ENCODE measurements at places on chromosomes 5 and 9. TPM values are rescaled to one million over a fixed set of nuclear protein-coding genes. Genes with fewer than 3 reads are reported as not detected.

GFI1B gene
- total RNA-seq = not detected

RGS7BP gene
- not detected for total RNA-seq

FBP2 gene
- not detected for total RNA-seq

PAM gene
- 12.4 TPM for total RNA-seq

RNF224 gene
- total RNA-seq = not detected

WNK2 gene
- 0.30 TPM for total RNA-seq

PRDM9 gene
- not detected for total RNA-seq

OBP2B gene
- total RNA-seq = not detected

BTNL8 gene
- total RNA-seq = not detected

GARIN3 gene
- not detected for total RNA-seq

GRCh38 chr5:178555771-178556211, 34.4 kb downstream of the COL23A1 start:
- no peak for DNase-seq

DNA sequence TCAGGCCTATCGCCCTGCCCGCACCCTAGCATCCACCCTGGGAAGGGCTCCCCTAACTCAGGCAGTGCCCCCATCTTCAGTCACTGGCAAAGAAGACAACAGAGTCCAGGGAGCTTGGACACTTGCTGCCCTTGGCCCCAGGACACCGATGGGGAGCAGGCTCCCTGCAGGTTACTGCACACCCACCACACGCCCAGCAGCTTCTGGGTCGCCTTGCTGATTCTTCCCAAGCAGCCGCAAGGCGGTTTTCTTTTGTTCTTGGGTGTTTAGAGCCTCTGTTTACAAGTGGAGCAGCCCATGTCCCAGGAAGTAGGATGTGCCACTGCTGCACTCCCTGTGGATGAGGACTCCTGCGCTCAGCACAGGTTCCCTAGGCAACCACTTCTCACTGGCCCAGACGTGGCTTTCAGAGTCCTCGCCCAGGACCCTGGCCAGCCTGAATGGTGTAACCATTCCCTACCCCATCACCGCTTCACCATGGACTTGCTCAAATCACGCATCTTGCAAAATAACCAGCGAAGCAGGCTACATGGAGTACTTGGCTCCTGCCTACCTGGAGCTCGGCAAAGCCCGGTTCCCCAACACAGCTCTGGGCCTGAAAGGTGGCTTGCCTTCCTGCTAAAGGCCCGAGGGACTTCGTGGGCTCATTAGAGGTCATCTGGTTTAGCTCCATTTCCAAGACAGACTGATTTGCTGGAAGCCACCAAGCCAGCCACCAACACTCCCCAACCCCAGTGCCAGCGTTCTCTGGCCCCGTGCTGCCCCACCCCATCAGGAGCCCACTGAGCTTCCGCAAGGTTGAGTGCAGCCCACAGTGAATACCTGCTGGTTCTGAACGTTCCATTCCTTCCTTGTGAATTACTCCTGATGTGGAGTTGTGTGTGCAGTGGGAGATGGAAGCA, 60.0 kb downstream of the PSMB7 start:
- no peak for DNase-seq

DNA sequence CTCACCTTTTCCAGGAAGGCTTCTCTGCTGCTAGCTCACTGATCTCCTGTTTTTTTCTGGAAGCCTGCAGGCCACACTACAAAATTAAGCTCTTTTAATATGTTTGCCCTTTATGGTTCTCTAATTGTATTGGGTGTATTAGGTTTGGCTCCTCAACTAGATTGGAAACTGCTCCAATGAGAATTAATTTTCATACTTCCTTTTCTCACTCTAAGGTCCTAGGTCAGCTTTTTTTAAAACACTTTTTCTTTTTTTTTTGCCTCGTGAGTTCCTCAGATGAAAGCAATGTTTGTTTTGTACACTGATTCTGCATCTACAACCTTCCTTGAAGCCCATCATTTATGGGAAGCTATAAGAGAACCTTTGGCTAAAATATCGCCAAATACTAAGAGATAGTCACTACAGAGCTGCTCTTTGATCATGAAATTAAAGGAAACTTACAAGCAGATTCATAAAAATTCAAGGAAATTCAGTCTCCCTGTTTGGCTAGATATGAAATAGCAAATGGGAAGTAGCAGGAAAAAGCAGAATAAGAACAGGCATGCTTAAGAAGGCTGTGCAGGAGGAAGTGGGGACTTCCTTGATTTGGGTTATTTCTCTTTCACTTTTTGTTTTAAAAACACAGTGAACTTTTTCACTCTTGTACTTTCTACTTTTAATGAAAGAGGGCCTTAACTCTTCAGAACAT, 55.2 kb upstream of the FYB1 start:
- DNase-seq = no peak

GRCh38 chr5:141958113-141958512, at the start of gene PCDH12:
Gene PCDH12, minus strand, starts transcription at chr5:141958202. Its CDS starts 351 bp downstream, at chr5:141957851.
- no peak for DNase-seq

- no peak for DNase-seq
These were observed 94.2 kb upstream of the FBN2 start for GRCh38 chr5:128632264-128632663.

DNA sequence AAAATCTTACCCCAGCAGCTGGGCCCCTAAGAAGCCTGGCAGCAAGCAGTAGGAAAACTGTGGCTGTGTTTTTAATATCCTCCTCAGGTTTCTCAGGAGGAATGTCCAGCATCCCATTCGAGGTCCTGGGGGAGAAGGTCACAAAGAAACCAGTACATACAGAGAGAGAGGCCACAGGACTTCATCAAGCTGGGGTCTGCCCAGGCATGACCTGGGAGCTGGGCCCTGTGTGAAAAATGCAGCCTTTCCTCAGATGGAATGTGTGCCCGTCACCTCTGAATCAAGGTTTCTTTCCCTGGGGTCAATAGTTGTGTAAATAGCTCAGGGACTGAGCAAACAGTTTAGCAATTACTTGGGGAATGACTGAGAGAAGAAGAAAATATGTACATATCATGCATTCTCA, 33.9 kb upstream of the RAD23B start:
- DNase-seq = no peak

GRCh38 chr9:4375424-4376200, 75.7 kb upstream of the GLIS3 start:
- peak; percentile 55 for DNase-seq

DNA sequence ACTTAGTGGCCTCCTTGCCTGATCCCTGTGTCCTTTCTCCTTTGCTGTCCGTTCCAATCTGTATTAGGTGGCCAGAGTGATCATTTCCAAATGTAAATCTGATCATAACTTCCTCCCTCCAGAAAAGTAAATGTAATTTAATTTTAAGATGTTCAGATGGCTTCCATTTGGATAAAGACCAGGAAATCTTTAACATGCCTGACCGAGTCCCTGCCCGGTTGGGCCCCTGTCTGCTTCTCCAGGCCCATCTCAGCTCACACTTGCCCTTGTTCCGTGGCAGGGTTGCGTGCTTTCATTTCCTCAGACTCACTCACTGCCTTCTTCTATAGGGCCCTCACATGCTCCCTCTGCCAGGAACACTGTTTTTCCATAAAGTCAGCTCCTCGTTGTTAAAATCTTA, 7.6 kb downstream of the MAP3K1 start:
- no peak for DNase-seq

DNA sequence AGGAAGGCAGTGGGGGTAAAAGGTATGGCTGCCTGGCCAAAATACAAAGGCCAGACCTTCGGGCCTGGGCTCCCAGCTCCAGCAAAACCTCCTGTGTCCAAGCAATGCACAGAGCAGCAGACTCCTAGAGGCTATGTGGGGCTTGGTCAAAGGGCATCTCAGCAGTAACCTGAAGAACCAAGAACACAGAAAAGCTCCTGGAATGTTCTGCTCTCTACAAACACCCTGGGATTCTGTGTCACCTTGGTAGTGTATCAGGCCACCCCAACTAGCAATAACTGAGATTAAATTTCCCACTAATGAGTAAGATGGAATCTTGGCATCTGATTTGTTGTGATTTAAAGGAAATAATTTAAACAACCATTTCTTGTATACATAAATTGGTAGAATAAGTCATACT, 158.6 kb downstream of the GLIS3 start:
- no peak for DNase-seq

DNA sequence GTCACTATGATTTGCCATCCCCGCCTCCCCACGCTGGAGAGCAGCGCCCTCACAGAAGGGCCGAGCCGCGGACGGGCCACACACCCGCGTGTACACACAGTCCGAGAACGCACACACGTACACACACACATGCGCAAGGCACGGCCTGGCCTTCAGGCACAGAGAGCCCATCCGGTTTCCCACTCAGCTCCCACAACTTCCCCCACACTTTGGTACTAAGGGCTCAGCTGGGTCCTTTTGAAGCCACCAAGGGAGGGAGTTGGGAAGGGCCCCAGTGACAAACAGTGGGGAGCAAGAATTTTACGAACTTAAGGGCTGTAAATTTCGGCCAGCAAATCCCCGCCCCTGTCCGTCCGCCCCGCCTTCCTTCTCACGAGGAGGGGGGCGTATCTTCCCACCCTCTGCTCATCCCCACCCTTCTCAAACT, 133.3 kb upstream of the HAND1 start:
- DNase-seq = no peak

DNA sequence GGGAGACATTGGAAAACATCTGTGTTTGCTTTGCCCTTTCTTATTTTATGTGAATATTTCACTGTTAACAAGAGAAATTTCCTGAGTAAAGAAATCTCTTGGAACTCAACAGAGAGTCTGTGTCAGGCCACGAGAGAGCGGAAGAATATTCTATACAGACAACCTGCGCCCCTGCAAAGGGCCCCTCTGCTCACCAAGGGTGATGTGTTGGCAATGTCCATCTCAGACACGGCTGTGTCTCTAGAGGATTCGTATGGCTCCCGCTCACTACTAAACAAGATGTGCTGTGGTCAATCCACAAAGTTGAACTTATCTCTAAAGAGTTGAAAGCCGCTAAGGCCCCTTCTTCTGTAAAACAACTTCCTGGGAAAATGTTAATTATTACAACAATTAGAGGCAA, 241.0 kb upstream of the IRX1 start:
- no peak for DNase-seq

GRCh38 chr5:158966716-158967115, 133.0 kb downstream of the EBF1 start:
- no peak for DNase-seq

DNA sequence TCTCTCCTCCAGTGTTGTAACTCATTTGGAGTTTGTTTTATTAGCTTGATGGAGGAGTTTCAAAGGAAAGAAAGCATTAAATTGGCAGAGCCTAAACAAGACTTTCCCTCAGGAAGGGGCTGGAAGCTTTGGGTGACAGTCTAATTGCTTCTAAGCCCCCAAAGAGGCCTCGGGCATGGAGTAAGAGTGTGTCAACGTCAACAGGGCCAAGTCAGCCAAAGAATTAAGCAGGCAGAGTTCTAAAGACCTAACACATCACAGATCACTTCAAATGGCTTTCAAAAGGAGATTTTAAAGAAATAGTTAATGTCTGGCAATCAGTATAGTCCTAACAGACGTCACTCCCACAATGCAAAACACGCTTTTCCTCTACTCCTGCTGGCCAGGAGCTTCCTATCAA, 234.5 kb downstream of the EFNA5 start:
- DNase-seq = no peak

DNA sequence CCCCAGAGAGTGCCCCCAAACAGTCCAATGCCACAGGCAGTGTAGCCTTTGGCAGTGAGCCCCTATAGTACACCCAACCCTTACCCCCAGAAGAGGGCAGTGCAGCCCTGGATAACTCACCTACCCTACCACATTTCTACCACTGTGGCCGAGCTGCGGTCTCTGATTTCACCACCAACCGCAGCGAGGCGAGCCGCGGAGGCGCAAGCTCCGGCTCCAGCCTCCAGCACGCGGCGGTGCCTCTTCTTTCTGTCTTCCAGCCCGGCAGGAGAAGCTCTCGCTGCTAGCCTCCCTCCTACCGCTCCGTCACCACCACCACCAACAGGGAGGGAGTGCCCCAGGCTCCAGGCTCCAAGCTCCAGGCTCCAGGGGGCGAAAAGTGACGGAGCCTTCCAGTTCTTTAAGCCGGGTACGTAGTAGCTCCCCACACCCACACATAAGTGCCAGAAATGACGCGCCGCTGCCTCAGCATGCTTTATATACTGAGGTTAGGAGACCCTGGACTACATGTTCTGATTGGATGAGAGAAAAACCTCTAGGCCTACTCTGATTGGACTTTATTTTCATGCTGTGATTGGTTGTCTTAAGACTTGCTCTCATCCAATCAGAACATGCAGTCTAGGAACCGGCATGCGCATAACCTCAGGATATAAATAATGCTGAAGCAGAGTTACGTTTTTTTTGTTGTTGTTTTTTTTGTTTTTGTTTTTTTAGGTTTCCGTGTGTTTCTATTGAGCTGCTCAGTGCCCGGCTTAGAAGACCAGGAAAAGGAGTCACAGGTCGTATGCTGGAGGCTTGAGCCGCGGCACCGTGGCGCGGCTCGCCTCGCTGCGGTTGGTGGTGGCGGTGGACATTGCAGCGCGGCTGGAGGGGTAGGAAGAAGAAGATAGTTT, at the start of gene PCAT7:
Gene PCAT7, plus strand, starts transcription at position 645 of the 893 bp plus-strand sequence.
- no peak for DNase-seq

DNA sequence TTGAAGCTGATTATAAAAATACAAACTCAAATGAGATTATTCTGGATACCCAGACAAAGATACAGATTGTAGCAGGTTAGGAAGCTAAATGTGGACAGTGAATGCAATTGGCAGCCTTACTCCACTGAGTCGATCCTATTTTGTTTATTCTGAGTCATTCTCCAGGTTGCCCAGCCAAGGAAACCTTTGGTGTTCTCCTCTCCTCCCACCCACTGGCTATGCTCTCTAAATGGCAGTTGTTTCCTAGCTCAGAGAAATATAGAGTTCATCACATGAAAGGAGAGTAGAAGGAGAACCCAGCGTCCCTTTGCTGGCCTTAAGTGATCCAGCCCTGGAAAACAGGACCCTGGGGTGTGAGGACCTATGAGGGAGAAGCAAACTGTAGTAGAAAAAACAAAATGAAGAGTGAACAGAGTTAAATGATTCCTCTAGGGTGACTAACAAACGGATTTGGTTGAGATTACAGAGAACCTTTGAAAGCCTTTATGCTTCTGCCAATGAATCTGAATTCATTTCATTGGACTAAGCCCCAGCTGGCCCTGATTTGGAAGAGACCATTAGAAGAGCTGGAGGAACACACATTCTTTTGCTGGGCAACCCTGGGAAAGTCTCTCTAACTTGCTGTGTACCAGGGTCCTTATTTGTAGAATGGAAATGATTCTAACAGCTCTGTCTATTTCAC, 95.1 kb downstream of the BRINP1 start:
- no peak for DNase-seq

DNA sequence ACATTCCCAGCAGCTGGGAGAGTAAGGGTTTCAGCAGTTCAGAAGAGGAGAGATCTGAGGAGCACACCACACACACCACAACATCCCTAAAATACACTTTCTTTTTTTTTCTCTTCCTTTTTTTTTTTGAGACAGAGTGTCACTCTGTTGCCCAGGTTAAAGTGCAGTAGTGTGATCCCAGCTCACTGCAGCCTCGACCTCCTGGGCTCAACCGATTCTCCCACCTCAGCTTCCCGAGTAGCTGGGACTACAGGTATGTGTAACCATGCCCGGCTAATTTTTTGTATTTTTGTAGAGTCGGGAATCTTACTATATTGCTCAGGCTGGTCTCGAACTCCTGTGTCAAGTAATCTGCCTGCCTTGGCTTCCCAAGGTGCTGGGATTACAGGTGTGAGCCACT, 9.7 kb upstream of the UBAP1 start:
- no peak for DNase-seq

GRCh38 chr5:116847960-116848359, 273.3 kb upstream of the SEMA6A start:
- DNase-seq = no peak
